NCI-H2081 treated with DMSO at 0.1 percent for 48 hours (cell line): ENCODE measurements at places on chromosomes 3 and 15.

DNA sequence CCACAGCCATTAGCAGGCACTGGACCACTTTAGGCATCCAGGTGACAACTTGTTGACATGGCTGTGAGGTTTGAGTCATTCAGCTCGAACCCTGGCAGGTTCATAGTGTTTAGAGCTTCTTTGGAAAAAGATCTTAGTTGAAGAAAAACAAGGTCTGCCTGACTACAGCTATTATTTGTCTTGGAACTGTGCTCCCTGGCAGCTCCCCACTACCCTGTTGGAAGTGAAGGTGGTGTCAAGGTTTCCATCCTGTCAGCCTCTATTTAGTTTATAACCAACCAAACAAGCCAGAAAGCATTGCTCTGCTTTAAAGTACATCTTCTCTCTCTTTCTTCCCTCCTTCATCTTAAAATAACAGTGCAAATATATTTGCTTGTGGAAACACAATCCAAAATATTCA lies 56.8 kb downstream of the KAT2B start:
- no peak for DNase-seq

GRCh38 chr3:64187065-64187959 lies 38.0 kb downstream of the PRICKLE2 start:
- DNase-seq, result no peak

DNA sequence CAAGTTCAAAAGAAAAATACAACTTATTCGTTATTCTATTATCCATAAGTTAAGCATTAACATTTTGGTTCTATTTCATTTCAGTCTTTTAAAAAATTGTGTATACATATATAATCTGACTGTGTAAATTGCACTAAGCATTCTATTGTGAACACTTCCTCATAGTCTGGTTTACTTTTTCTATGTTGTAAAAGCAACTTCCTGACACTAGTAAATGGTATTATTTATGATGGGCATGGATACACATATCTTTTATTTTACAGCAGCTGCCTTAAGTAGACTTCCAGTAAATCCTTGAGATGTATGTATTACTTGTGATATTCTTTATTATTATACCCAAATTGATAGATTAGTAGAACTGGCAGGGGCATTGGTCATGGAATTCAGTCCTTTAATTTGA lies 58.2 kb downstream of the FNDC3B start:
- no peak for DNase-seq

DNA sequence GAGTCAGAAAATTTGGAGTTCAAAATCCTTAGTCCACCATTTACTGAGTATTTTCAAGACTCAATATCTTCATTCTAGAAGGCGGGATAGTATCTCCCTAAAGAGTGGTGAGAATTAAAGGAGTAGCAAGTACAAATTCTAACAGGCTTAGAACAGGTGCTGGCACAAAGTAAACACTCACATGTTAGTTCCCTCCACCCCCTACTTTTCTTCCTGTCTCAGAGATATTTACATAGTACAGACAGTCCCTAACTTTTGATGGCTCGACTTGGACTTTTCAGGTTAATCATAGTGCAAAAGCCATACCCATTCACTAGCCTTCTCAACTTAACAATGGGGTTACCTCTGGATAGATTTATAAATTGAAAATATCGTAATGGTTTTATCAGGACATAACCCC lies 476.2 kb upstream of the RASGRP1 start:
- DNase-seq, result no peak

DNA sequence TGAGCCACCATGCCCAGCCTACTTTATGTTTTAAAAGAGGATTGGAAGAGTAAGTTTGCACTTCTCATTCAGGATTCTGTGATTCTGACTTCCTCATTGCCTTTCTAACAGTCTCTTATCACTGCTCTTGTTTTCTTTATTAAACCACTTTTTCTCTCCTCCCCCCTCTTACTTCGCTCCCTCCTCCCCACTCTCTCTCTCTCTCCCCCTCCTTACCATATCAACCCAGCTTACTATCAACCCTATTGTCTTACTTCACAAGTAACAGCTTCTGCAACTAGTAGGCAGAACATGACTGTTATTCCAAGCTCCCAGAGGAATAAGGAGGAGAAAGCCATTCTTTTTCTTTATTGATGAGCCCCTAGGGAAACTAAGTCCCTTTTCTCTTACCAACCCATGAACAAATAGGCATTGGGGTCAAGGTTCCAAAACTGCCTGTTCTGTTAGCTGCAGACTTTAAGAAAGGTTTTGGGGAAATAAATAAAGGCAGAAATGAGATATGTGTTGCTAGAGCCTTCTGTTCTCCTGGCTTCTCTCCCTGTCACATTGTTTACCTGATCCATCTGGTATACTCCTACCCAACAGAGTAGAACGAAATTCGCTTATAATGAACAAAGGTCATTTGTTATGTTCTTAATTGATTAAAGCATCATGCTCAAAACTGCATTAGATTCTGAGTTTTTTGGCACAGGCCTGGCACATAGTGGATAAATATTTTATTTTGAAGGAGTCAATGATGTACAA lies 56.4 kb upstream of the RASGRP1 start:
- DNase-seq, result no peak

DNA sequence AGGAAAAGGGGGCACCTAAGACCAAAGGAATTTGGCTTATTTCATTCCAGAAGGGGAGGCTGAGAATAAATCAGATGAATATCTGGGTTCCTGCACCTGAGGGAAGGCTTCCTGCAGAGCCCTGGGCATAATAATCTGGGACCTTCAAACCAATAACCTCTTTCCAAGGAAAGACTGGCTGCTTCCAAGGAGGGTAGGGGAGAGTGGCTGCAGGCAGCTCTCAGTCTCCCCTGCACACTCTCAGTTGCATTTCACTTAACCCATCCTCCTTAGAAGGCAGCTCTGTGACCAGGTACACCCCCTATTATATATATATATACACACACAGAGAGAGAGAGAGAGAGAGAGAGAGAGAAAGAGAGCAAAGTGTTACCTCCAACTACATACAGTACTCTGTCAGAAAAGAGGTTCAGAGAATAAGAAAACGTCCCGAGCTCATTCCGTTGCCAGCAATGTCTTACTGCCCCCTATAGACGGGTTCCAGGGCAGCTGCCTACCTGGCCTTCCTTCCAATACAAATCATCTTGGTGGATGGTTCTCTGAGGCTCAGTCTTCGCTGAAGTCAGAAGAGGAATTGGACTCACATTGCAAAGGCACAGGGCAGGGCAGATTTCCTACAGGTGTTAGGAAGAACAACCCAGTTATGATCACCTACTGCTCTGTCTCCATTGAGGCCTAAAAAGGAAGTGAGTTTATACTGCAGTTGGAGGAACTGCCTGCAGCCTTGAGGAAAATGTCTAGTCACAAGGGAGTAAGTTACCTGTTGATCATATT lies 26.1 kb downstream of the CAPN3 start:
- no peak for DNase-seq

GRCh38 chr3:96449346-96449745 lies 365.0 kb upstream of the EPHA6 start:
- DNase-seq, result no peak

DNA sequence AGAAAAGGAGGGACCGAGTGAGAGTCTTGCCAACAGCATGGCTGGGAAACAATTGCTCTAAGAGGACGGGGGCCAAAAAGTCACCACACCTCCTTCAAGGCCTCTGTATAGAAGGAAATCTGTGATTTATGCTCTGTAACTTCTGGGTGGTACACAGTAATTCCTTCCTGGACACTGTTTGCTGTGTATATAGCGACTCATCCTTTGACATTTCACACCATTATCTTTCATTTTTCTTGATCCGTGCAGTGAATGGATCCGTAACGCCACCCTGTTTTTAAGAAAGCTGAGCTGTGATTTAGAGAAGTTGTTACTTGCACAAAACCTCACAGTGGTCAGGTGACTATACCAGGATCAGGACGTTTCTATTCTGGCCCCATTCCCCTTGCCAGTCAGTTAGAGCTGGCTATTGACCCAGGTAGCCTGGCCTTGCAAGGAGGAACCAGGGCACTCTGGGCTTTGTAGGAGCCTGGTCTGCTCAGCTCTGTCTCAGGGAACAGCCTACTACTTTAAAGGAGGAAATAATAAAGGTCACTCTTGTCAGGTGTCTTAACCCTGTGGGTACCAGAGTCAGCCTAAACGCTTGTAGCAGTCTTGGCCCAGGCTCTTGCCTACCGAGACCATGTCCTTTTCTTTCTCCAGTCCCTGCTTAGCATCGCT lies 86.5 kb upstream of the MYZAP start:
- no peak for DNase-seq

DNA sequence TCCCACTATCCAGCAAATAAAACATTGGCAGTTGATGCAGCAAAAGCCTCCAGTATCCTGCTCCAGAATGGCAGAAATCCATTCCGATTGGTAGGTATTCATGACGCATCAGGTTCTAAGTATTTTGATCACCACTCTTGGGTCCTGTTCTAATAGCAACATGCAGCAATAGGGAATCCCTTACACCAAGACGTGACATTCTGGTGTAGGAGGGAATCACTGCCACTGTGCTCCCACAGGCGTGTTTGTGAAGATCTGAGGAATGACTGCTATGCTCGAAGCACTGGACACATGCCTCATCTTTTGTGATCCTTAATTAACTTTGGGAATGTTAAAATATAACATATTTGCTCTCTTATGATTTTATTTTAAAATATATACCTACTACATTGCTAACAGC lies 552.9 kb downstream of the MECOM start:
- no peak for DNase-seq

- DNase-seq, result no peak
These were observed 236.5 kb downstream of the SQOR start for GRCh38 chr15:45871121-45871855.

- DNase-seq, result no peak
These were observed 12.2 kb downstream of the STAB1 start for GRCh38 chr3:52507359-52507758.

GRCh38 chr15:80694611-80695098 lies 455 bp upstream of the ABHD17C start:
- DNase-seq, result no peak

- DNase-seq, result no peak
These were observed 151.5 kb downstream of the ALCAM start for GRCh38 chr3:105518203-105518602.

GRCh38 chr3:147423537-147423797 lies 14.3 kb downstream of the ZIC1 start:
- no peak for DNase-seq

- DNase-seq, result no peak
These were observed 402.1 kb downstream of the PDCD6IP start for GRCh38 chr3:34200576-34200975.

DNA sequence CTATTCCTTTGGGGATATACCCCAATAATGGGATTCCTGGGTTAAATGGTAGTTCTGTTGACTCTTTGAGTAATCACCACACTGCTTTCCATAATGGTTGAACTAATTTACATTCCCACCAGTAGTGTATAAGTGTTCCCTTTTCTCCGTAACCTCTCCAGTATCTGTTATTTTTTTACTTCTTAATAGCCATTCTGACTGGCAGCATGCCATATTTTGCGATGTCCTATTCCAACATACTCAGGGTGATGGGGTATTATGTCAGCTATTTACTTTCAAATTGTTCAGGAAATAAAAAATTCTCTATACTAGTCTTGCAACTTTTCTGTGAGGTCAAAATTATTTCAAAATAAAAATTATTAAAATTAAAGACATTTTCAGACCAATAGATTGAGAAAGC lies 9.1 kb upstream of the PARP14 start:
- no peak for DNase-seq

DNA sequence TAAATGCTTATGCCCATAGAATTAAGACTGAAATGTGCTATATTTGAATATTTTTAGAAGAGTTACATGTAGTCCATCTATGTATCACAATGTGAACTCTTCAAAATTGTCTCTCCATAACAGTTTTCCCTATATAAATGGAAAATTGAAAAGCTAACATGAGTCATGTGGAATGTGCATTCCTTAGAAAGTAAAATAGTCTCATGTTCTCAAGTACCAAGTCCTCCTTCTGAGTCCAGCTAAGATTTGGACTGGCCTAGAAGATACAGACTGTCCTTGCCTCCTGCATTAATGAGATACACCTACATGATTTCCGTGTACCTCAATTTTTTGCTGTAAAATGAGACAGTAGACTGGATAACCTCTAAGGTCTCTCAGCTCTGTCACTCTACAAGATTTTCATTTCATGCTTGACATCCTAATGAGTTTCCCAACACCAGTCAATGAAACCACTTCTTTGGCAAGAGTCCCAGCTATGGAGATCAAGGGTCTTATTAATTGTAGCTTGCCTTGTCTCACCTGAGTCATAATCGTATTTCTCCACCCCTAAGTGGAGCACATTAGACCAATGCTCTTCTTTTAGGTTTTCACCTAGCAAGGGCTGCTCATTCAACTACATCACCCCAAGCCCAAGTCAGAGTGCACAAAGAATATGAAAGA lies 350.6 kb upstream of the IL12A start:
- DNase-seq, result no peak

- no peak for DNase-seq
These were observed 131.0 kb upstream of the TPRG1 start for GRCh38 chr3:189040656-189041335.

DNA sequence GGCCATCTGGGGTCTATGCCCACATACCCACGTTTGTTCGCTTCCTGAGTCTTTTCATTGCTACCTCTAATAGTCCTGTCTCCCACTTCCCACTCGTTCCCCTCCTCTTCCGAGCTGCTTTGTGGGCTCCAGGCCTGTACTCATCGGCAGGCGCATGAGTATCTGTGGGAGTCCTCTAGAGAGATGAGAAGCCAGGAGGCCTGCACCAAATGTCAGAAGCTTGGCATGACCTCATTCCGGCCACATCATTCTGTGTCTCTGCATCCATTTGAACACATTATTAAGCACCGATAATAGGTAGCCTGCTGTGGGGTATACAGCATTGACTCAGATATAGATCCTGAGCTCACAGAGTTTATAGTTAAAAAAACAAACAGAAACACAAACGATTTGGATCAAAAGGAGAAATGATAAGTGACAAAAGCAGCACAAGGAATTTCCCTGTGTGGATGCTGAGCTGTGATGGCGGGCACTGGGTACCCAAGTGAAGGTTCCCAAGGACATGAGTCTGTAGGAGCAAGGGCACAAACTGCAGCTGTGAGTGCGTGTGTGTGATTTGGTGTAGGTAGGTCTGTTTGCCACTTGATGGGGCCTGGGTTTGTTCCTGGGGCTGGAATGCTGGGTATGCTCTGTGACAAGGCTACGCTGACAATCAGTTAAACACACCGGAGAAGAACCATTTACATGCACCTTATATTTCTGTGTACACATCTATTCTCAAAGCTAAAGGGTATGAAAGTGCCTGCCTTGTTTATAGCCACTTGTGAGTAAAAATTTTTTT lies 35.9 kb downstream of the NR1I2 start:
- DNase-seq, result no peak

DNA sequence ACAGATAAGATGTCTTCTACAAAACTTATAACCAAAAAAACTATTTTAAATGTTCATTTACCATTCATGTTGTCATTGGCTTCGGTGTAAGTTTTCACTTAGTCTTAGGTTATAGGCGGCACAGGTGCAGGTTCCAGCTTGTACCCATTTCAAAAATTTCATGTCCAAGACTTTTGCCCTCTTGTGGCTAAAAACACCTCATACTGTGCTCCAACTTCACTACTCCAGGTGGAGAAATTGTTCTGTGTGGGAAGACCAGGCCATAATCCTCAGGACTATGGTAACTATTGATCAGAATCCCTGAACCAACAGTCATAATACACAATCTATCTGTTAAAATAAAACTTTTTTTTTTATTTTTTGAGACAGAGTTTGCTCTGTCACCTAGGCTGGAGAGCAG lies 95.2 kb upstream of the ATP11B start:
- no peak for DNase-seq

GRCh38 chr15:100235030-100235617 lies 106.7 kb downstream of the ADAMTS17 start:
- no peak for DNase-seq

GRCh38 chr15:80820092-80820491 lies 40.9 kb downstream of the CEMIP start:
- DNase-seq, result no peak
